ENCODE measurements at places on chromosomes 2 and 18.

DNA sequence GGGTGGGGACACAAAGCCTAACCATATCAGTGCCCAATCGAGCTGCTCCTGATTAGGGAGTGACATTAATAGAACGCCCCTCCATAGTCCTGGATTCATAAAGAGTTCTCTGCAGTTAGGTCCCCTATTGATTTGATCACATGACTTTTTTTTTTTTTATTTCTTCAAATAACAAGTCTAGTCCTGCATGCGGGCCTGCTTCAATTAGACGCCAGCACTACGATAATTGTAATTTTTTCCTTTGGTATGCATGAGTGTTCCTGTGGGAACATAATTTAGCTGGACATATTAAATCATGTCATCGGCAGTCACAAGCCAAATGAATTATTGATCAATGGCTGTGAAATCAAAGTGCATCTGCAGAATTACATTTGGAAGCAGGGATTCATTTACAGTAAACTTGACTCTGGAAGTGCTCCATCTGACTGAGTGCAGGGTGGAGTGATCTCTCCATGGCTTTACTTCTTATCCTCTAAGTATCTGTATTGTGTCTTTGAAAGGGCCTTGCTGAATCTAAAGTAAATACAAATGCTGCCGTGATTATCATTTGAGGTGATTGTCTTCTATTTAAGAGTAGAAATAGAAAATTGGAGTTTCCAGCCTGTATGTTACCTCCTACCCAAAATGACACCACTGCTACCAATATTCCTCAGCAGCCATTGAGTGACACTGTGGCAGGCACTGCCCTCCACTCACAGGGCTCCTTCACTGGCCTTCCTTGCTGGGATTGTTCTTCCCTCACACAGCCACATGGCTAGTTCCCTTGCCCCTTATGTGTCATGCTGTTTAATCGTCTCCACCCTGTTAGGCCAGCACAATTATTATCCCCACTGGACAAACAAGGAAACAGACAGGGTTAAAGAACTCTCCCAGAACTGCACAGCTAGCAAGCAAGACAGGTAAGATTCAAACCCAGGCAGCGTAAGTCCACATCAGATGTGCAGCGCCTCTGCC is 337.4 kb upstream of the ID2 start:
- no peak for DNase-seq

GRCh38 chr2:187171318-187171717 is 276.7 kb downstream of the CALCRL start:
- no peak for DNase-seq

DNA sequence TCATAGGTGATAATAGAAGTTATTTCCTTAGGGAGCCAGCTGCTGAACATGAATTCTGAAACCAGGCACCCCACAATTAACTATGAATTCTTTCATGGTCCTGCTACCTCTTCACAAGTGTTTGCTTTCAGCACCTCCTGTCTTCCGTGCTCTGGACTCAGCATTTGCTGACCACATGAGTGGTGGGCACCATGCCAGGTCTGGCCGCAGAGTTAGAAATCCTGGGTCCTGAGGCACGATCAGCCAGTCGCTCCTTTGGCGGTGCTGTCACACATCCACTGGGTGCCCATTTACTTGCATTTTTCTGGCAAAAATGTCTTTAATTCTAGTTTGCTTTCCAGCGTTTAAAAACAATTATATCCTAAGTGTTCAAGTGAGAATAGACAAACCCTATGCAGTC is 196.4 kb upstream of the PXDN start:
- DNase-seq, result no peak

DNA sequence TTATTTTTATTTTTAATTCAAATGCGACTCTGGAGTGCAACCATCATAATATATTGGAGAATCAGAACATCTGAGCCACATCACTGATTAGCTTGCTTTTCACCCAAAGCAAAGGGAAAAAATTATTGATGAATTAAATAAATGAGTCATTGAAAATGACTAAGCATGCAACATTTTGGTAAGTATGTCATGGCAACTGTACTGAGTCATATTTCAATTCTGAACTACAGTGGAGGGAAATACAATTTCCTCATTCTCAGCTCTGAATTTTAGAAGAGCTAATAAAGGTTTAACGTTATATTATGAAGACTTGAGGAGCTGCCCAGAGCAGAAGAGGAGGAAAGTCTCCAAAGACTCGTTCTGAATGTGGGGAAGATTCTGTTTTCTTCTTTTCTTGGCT is 89.6 kb upstream of the CCDC68 start:
- no peak for DNase-seq

DNA sequence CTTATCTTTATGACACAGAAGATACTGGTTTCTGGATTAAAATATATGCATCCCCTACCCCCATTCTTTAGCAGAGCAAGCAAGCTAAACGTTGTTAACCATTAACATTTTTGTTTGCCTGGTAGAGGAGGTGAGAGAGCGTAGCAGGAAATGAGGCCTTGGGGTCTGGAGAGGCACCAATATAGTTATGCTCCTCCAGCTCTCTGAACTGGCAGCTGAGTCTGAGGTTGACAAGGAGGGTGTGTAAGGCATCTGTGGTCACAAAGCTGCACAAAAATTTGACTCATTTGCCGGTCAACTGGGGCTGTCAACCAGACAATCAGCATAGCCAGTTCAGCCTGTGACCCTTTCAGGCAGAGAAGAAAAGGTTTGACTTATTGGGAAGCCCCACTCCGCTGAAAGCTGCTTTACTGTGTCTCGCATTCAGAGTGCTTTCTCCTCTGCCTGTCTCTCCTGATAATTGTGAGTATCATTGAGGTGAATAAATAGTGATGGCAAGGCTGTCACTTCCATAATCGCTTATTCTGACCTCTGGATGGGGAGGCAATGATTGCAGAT is 647.5 kb upstream of the SETBP1 start:
- no peak for DNase-seq

GRCh38 chr2:239028253-239028619 is 180.4 kb downstream of the TWIST2 start:
- DNase-seq, result no peak

GRCh38 chr2:88751768-88752167 is 60.3 kb downstream of the RPIA start:
- DNase-seq, result no peak

- DNase-seq, result no peak
These were observed 979 bp downstream of the SLC9A2 start for GRCh38 chr2:102620332-102620731.

GRCh38 chr2:237379636-237380035 is 34.3 kb downstream of the COL6A3 start:
- DNase-seq, result no peak
